8988T (cell line): ENCODE measurements at places on chromosomes 6 and 20.
A peak's percentile ranks its signal among the peaks of the same experiment; 100 is the strongest.

- DNase-seq: no peak
These were observed 294.6 kb upstream of the ZNF337 start for GRCh38 chr20:25991051-25991755.

- peak; percentile 49 for DNase-seq
These were observed 690 bp downstream of the GDAP1L1 start for GRCh38 chr20:44247586-44248409.

DNA sequence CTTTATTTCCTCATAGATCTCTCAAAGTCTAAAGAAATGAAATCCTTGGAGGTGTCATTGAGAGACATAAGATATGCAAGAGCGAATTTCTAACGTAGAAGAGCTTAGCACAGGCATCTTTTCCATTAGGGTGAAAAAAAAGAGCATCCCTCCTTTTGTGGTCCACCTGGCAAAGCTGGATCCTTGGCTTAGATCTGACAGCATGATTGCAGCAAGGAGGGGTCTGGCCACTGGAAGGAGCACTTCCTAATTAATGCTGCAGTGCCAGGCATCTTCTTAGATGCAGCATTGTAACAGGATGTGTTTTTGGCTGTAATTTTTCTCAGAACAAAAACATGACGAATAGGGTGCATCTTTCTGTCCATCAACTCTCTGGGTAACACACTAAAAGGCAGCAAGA is 60.1 kb upstream of the TFAP2D start:
- no peak for DNase-seq

DNA sequence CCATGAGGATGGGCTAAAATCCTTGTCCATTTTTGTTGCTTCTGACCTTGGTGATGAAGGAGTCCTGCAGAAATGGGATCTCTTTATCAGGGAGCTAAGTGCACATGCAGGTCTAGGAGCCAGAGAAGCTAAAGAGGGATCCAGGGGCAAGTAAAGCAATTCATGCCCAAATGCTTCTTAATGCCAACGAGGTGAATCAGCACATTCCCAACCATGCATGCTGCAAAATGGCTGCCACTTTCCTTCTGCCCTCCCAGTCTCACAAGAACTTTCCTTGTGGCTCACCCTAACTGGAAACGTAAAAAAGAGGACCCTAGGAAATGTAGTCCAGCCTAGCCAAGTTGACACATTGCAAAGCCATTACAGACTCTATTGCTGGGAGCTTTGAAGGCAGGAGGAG is 298.4 kb downstream of the MAFB start:
- no peak for DNase-seq
